Posterior vena cava (tissue), 2 donors: ENCODE measurements at places on chromosomes 6 and 20. TPM values are rescaled to one million over a fixed set of nuclear protein-coding genes. Genes with fewer than 3 reads are reported as not detected.

The TINAG gene
- total RNA-seq = not detected

The CTAGE9 gene
- total RNA-seq = not detected

The RNF5 gene
- 43.2 TPM for total RNA-seq

DNA sequence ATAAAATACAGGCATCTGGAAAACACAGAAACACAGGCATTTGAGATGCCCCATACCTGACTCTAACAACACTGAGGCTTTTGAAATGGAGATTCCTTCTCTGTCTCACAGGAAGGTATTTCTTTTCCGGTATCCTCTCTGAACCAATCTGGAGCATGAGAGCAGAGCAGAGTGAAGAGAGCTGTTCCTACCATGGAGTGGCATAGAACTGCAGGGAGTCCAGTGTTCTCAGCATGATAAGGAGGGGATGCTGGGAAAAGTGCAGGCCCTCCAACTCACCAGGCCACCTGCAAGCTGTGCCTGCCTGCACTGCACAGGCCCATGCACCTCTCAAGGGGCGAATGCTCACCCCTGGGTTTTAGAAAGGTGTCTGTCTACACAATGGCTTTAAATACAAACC is 89.2 kb downstream of the FOXA2 start:
- no peak for DNase-seq

GRCh38 chr20:24743641-24744040 is 205.4 kb upstream of the CST7 start:
- DNase-seq = no peak
